ENCODE measurements at places on chromosomes 7 and 10.

- no peak for DNase-seq
Measured at GRCh38 chr7:40500219-40500618, 365.4 kb downstream of the SUGCT start.

GRCh38 chr10:44581996-44582395 is 197.1 kb upstream of the CXCL12 start:
- DNase-seq = no peak

- no peak for DNase-seq
Measured at GRCh38 chr7:104160375-104160774, 47.4 kb downstream of the ORC5 start.

DNA sequence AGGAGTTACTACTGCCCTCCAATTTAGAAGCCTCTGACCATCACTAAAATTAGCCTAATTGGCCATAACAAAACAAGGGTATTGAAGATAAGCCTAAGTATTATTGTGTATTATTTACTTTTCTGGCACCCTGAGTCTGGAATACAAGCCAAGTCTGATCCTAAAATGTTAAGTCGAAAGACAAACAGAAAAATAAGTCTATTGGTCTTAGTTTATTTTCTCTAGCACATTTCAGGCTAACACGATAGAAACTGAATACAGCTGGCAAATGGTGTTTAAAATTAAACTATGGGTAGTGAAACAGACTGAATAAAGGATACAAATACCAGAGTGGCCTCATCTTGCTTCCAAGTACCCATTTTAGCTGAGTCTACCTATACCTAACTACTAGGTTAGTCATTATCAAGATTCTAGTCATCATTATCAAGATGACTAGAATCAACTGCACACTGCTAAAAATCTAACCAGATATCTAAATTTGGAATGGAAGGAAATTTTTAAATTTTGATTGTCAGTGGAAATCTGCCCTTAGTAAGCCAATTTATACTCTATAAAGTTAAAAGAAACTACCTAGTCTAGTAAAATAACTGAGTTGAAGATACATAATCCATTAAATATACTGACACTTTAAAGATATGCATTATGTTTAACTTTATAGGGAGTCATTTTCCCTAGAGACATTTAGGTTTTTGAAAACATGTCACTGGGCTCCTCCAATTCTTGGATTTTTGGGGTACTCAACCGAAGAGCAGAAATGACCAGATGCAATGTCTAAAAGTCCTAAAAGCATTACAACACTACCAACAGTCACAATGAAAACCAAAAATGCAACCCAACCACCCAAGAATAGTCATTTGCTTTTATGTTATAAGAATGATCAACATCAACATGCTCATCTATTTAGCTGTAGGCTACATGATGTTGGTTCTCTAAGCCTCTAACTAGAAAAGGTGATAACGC is 80.9 kb downstream of the NT5C2 start:
- DNase-seq = no peak

GRCh38 chr10:129005804-129006203 is 461.2 kb upstream of the MGMT start:
- DNase-seq = no peak

- DNase-seq = no peak
Measured at GRCh38 chr7:33760834-33761233, 144.5 kb upstream of the BMPER start.

DNA sequence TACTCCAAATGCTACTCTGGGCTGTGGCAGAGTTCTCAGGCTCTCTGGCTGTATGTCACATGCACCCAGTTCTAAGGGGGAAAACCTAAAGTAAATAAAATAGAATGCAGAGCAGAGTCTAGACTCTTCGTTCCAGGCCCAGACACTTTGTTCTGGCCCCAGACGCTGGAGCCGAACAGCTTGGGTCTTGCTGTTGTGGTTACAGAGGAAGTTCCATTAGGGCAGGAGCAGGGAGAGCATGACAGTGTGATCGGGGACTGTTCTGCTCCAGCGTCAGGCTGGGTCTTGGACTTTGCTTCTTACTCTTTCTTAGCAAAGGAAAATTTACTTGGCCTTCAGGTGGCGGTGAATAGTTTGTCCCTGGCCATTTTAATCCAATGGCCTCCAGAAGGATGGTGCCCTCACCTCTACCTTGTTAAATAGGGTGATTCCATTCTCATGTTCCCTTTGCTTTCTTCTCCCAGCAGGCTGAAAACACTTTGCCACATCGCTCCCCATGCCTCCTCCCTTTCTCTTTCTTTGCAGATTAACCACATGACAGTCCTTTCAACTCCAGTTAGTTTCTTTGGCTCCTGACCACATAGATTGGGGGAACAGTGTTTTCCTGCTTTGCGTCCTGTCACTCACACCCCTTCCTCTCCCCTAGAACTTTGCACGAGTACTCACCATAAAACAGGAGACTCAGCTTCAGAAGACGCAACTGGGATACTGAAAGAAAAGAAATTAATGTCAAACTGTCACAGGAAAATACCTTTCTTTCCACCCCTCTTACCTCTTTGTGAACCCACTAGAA is 730.8 kb downstream of the SUGCT start:
- no peak for DNase-seq

DNA sequence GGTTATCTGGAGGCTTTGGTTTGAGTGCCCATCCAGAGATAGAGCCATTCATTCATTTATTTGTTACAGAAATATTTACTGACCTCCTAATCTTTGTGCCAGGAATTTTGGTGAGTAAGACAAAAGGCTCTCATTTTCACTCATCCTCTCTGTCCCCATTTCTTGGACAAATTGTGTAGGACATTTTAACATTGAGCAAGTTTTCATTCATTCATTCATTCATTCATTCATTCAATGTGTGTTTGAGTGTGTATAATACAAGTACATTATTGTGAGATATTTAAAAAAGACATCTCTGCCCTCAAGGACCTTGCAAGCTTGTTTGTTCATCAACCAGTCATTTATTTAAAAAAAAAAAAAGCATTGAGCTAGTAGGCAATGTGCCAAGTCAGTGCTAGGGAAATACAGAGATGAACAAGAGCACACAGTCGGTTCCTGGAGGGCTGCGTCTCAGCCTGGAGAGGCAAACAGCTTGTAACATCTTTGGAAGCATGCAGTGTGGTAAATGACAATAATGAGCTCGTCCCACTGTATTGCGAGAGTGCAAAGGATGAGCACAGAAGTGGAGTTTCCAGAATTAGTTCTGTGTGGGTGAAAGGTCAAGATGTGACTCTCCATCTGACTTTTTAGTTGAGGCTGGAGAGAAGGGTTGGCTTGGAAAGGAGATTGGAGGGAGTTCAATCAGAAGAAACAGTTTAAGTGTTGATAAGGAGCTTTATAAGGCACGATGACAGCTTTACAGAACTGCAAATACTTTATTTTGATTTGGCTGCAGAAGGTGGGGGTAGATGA is 50.5 kb upstream of the HBP1 start:
- no peak for DNase-seq

DNA sequence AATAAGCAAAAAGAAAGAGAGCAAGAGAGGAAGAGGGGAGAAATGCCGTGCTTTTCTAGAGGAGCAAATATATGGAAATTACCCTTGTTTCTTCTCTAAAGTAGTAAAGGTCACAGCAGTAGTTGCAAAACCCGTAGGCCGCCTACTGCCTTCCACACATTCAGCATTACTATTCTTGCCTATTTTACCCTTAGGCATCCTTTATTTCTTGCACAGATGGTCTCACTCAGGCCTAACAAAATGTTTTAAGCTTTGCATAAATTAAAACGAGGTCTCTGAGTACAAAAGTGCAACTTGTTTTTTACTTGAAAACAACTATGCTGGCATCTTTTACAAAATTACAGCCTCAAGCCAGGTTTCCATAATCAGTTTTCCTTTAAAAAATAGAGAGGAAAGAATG is 644.6 kb downstream of the AUTS2 start:
- DNase-seq = no peak

DNA sequence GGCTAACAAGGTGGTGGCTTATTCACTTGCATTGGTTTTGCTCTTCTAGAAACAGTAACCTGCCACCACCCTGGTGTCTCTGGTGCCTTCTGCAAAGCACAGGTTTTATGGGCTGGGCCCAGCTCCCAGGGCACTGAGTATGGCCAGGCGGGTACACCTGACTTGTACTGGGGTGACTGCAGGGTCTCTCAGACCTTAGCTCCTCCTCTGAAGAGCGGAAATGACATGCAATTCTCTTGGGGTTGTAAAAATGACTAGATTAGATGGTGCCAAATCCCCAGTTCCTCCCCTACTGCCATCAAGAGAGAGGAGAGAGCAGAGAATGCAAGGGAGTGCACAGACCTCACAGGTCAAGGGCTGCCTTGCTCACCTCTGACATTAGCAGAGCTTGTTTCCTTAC is 14.7 kb downstream of the ESYT2 start:
- no peak for DNase-seq

DNA sequence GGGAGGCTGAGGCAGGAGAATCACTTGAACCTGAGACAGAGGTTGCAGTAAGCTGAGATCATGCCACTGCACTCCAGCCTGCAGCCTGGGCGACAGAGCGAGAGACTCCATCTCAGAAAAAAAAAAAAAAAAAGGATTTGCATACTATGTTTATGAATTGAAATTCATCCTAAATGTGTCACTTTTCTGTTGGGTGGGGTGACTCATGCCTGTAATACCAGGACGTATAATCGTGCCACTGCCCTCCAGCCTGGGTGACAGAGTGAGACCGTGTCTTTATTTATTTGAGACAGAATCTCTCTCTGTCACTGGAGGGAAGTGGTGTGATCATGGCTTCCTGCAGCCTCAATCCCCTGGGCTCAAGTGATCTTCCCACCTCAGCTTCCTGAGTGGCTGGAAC is 5.8 kb downstream of the ZNF212 start:
- peak; percentile 48 for DNase-seq

GRCh38 chr7:438361-438760 is 81.3 kb downstream of the PDGFA start:
- no peak for DNase-seq

DNA sequence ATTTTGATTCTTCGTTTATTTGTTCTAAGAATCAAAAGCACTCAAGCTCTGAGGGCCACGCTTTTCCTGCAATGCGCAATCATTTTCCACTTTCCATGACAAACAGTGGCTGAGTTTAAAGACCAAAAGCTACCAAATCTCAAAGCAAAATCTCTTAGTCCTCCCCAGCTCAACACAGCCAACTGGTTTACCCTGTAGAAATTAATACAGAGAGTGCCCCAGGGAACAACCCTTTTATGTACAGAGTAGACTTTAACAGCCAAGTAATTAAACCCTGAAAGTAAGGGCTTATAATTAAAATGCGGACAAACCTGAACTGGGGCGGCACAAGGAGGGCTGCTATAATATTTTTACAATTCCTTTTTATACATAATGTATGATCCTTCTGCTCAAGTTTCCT is 53.2 kb downstream of the FAM53B start:
- no peak for DNase-seq

DNA sequence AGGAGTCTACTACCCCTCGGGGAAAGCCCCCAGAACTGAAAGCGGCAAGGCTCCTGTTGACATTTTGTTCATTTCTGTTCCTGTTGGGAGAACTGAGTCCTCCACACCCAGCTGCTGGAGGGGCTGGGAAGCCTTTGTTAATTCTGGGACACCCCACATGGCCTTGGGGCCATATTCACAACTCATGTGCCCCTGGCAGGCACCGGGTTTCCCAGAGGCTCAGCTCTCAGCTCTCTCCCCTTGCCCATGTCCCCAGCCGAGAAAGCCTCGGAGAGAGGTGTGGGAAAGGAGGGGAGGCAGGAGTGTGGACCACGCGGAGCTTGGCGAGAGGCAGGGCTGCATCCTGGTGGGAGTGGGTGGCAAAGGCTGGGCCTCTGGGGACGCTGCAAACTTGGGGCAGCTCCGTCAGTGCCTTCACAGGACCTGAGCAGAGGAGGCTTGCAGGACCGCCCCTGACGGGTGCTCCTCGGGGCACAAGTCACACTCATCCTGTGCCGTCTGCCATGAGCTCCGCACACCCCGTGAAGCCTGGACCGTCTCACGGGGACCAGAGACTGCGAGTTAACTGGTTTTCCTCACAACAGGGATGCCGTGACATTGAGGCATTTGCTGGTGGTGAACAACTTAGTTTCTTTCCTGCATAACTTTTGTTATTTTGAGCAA is 140.9 kb downstream of the DNAJB6 start:
- DNase-seq = no peak

DNA sequence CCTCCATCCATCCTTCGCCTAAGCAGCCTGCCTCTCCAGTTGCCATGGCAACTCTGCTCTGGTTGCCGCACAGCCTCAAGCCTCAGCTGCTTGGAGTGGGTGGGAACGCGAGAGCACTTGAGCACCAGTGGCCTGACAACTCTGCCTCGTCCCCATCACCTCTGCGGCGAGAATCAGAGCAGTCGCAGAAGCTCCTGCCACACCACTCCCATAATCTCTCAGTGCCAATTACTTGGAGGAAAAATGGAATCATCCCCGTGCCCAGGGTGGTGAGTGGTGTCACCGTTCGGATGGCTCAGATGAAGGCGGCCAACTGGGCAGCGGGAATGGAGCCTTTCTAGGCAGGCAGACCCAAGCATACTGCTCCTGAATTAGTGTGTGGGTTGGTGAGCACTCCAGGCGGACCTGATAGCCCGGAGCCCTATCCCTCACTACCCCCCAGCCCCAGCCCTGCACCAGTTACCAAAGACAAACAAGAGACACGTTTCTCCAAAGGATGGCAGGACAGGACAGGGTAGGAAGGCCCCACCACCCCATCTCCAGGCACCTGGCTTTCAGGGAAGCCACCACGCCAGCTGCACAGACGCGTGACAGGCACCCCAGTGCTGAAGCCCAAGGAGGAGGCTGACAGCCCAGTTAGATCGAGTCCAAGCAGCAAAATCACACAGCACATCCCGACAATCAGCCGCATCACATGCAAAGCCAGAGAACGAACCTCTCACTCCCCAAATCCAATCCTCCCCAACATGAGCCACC is 335.4 kb downstream of the PTPRN2 start:
- DNase-seq = no peak

GRCh38 chr7:16753932-16754855 is 639 bp downstream of the TSPAN13 start:
- DNase-seq = no peak

DNA sequence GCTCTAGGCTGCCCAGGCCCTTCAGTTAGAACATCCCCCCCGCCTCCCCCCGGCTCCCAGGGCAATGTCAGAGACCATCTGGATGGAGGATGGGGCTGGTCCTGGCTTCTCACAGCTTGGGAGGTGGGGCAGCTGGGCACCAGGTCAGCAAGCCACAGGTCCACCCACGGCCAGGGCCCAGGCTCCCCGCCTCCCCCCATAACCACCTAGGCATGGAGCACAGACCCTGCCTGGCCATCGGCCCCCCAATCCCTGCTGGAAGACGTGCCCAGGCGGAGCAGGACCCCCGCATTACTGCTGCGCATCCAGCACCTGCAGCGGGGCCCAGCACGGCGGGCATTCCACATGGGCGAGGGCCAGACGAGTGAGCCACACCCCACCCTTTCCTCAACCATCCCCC is 169.6 kb downstream of the ELFN1 start:
- no peak for DNase-seq
